Inflammatory macrophage treated with lipopolysaccharide for 4 hours (primary cell): ENCODE measurements at places on chromosomes 3 and 15.

DNA sequence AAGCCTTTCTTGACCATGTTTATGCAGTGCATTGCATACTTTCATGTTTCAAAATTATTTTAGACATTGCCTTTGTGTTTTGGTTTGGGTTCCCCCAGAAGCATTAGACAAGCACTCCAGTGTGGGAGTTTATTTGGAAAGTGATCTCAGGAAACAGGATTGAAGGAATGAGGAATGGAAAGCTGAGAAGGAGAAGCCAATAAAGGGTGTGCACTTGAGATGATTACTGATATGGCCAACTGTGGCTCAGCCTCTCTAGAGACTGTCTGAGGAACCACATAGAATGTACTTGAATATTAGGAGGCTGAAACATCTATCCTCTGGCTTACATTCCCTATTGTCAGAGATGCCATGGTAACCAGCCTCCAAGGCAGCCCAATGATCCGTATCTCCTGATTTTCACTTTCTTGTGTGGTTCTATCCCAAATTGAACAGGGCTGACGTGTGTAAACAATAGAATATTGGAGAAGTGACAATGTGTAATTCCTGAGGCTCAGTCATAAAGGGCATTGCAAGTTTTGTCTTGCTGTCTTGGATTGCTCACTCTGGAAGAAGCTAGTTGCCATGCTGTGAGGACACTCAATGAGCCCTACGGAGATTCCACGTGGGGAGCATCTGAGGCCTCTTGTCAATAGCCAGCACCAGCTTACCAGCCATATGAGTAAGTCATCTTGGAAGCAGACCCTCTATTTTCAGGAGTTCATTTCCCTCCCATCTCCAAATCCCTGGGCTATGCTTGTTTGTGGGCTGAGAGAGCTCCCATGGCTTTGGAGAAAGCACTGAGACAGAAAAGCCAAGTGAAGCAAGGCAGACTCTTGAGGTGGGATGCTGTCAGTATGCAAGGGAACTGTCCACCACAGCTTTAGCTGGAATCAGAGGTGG, 84.7 kb downstream of the SCN11A start:
- no peak for DNase-seq

GRCh38 chr3:72745146-72745999, 102.9 kb downstream of the SHQ1 start:
- DNase-seq: no peak

GRCh38 chr3:69720824-69721223, 18.4 kb upstream of the MITF start:
- no peak for DNase-seq

DNA sequence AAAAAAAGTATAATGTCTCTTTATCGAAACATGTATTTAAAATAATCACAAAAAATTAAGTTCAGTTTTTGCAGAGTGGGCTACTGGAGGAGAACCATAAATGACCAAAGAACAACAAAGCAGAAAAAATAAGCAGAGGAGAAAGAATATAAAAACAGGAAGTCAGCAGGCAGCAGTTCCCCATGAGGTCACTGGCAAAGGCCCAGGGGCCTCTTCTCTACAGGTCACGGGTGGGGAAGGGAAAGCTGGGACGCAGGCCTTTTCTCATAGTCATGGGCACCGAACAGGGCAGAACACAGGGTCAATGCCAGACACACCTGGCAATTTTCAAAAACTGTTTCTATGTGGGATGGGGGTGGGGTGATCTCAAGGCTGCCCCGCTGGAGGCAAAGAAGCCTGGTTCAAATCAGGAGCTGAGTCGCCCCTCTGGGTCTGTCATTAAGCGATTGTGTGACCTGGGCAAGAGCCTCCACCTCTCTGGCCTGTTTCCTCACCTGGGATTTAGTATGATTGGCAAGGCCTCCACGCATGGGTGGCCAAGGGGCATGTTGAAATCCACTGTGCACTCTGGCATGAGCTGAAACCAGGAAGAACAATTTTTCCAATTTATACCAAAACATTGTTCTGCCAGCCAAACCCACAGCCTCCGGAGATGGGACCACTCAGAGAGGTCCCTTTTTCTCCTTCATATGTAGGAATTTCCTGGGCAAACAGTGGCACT, 43.8 kb upstream of the UACA start:
- DNase-seq: peak; percentile 84

DNA sequence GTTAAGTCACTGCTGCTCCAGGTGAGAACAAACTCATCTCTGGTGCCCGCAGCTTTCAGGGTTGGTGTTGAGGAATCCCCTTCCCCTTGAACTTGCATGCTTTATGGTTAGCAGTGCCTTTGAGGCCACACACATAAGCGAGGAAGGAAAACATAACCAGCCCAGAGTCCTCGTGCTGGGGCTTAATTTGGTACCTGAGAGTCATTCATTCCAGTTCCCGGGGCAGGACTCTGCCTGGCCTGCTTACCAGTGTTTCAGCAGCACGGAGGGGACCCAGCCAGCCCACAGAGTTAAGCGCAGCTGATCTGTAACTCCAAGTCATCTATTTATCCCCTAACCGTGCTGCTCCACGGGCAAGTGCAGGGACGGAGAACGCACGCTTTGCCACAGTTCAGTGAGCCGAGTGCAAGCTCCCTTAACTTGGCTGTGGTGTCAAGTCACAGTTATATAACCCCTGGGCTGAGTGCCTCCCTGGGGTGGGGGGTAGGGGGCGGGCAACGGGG, 302.3 kb upstream of the ICE2 start:
- no peak for DNase-seq

- no peak for DNase-seq
Measured at GRCh38 chr3:44896440-44896839, 22.0 kb downstream of the TGM4 start.

- no peak for DNase-seq
Measured at GRCh38 chr3:111315930-111316587, 225.9 kb upstream of the CD96 start.

DNA sequence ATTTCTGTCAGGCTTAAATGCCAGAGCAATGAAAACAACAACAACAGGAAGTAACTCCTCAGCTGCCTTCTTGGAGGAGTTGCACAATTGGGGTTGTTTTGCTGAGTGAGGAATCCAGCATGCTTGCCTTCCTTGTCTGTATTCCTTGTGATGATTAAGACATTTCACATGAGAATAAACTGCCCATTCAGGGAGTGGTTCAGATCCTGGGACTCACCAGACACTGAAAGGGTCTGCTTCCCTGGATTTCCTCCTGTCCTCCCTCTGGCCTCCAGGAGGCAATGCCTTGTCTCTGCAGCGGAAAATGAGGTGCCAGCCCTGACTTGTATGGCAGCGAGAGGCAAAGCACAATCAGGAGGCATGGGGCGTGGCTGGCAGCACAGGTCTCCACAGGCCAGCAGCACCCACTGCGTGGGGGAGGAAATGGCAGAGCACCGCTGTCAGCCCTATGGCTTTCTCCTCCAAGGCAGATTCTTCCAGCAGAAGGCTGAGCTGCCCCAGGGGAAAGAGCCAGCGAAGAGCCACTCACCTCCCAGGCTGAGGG, 41.5 kb downstream of the RBP2 start:
- peak; percentile 74 for DNase-seq

DNA sequence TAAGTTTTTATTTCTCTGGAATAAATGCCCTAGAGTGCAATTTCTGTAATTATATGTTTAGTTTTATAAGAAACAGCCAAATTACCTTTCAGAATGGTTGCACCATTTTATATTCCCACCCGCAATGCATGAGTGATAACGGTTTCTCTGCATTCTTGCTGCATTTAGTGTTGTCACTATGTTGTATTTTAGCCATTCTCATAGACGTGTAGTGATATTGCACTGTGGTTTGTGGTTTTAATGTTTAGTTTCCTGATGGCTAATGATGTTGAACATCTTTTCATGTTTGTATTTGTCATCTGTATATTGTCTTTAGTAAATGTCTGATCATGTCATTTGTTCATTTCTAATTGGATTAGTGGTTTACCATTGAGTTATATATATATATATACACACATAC, 73.0 kb upstream of the GOLIM4 start:
- no peak for DNase-seq

- DNase-seq: no peak
Measured at GRCh38 chr3:144511346-144511745, 539.7 kb downstream of the DIPK2A start.

GRCh38 chr3:52004163-52004787, 8.6 kb upstream of the RPL29 start:
- no peak for DNase-seq

- no peak for DNase-seq
Measured at GRCh38 chr3:184651904-184652303, 60.0 kb downstream of the MAGEF1 start.

- no peak for DNase-seq
Measured at GRCh38 chr3:127677541-127678314, 5.0 kb downstream of the ABTB1 start.

GRCh38 chr3:143283432-143284128, 164.0 kb downstream of the CHST2 start:
- DNase-seq: no peak

- DNase-seq: no peak
Measured at GRCh38 chr15:72174551-72175165, 22.9 kb downstream of the GRAMD2A start.

GRCh38 chr3:126984391-126985131, 1.6 kb downstream of the PLXNA1 start:
- DNase-seq: no peak

DNA sequence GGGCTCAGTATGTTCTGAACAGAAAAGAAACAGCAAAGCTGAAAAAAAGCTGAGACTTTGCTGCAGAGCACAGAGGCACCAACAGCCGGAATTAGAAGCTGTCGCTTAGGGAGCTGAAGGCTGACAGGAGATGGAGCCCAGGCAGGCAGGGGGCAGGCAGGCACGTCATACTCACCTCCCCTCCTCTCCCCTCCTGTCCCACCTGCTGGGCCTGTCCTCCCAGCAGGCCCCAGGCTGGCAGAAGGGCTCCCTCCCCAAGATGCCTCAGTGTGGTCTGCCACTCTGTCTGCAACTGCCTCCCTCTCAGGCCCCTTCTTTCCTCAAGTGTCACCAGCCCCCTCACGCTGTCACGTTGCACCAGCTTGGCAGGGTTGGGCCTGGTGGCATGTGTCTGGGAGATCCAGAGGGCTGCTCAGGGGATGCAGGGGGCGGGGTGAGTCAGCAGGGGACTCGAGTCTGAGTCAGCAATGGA, 3.2 kb upstream of the ANKRD63 start:
- DNase-seq: peak; percentile 75

GRCh38 chr3:181581656-181582055, 130.1 kb upstream of the SOX2 start:
- DNase-seq: no peak

GRCh38 chr3:76855451-76855850, 184.4 kb upstream of the ROBO2 start:
- DNase-seq: no peak

GRCh38 chr3:43747641-43748040, 56.9 kb downstream of the ABHD5 start:
- DNase-seq: no peak

GRCh38 chr3:161177991-161178390, 43.1 kb upstream of the NMD3 start:
- DNase-seq: no peak
